ENCODE measurements at places on chromosomes 7 and 10.
A peak's percentile ranks its signal among the peaks of the same experiment; 100 is the strongest.

GRCh38 chr10:108582888-108583287 lies 1340.4 kb downstream of the XPNPEP1 start:
- DNase-seq = no peak

- no peak for DNase-seq
Observed at GRCh38 chr7:36185756-36186155, 32.7 kb downstream of the EEPD1 start.

DNA sequence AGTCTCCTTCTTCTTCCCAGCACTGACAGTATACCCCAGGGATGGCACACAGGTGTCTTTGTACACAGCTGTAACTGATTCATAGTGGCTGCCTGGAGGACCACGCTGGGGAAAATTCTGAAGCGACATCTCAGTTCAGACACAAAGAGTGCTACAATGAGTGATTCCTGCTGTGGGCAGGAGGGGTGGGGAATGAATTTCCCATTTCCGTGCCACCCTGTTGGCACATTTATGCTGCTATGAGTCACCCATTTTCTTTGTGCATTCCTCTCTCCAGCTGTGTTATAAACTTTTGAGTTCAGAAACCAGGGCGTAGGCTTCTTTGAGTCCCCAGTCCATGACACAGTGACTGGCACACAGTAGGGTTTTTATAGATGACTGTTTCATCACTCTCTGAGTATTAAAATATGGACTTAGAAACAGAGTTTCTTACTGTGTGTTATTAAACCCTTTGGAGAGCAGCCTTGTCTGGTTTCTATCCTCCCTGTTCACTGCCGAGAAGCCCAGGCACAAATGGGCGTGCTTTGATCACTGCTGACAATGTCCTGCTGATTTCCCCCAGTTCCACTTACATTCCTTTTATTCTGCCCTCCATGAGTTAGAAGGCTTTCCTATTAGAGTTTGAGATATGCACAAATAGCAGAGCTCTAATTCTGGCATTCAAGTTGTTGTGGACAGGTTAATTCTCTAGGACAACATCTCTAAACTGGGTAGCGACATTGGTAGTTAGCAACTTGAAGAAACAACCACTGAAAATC lies 24.0 kb upstream of the NPS start:
- no peak for DNase-seq

- no peak for DNase-seq
Observed at GRCh38 chr7:11170175-11170574, 196.5 kb downstream of the PHF14 start.

- DNase-seq = no peak
Observed at GRCh38 chr10:131978851-131979250, 2.9 kb downstream of the BNIP3 start.

DNA sequence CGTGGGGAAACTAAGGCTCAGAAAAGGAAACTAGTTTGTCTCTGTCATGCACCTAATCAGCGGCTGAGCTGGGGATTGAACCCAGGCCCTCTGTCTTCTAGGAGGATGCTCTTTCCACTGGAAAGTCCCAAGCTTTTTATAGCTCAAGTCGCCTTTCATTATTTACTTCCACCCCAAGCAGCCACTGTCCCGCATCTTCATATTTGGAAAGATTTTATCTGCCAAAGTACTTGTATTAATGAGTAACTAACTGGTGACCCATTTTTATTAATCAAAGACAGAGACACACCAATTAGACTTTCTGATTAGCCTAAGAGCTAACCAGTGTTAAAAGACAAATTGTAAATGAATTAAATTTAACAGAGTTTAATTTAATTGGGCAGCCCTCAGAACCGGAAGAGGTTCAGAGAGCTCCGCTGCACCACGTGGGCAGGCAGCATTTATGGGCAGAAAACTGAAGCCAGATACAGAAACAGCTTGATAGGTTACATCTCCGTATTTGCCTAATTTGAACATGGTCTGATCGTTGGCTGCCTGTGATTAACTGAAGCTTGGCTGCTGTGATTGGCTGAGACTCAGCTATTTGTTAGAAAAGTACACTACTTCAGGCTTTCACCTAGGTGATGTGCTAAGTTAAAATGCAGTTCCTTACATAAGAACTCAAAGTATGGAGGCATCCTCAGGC lies 78.5 kb upstream of the PDCD4 start:
- DNase-seq = no peak

GRCh38 chr7:67371429-67372305 lies 375.0 kb downstream of the TYW1 start:
- DNase-seq = peak; percentile 18

DNA sequence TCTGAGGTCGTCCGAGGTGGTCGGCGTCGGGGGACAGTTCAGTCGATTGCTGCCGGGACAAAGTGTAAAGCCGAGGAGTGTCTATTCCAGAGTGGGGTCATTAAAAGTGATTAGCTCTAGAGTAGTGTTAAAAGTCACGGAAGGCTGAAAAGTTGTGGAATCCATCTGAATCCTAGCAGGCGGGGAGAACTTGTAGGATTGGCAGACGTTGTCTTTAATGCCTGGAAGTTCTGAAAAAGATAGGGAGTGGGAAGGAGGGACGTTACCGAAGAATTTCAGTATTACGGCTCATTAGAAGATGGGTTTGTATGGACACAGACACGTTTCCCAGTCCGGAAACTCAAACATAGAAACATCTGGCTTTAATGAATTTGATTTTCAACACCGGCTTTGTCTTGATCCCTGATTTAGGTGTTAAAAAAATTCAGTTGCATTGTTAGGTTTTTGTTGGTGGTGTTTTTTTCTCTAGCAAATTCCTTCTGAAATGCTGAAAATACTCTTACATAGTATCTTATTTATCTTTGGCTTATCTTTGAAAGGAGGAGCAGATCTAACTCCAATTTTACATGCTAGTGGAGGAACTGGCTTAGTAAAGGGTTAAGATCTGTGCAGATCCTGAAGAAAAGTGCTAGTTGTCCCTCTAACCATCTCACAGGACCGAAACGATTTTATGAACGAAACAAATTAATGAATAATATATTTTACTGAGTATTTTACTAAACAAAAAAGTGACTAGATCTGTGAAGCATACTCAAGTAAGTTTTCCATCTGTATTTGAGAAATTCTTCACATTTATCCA lies 900 bp downstream of the MKLN1 start:
- no peak for DNase-seq

DNA sequence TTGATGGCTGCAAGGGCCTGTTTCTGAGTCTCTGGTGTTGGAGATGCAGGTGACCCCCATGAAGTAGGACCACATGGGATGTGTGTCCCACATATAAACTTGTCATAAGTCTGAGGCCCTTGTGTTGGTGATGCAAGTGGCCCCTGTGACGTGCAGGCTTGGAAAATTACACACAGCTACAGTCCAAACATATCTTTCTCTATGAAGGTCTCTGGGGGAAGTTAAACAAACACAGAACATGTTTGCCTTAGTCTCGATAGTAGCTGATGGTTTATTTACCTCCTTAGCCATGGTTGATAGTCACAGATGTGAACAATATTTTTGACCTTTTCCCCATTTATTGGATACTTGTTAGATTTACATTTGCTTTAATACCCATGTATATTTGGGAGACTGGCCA lies 64.7 kb downstream of the ADCY1 start:
- no peak for DNase-seq

DNA sequence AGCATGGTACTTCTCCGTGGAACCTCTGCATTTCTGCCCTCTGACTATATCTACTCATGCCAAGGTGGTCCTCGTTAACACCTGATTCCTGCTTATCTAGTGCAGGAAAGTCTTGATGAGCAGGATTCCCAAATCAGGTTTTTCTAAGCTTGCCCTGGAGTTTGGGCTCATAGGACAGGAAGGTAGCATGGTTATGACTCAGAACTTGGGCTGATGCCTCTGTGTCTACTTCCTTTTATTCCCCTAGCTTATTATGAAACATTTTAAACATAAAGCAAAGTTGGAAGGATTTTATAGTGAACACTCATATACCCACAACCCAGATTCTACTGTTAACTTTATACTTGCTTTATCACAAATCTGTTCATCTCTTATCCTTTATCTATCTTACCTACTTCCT lies 5.6 kb downstream of the SUFU start:
- no peak for DNase-seq

- peak; percentile 38 for DNase-seq
Observed at GRCh38 chr7:36949711-36950600, 225.7 kb upstream of the AOAH start.

DNA sequence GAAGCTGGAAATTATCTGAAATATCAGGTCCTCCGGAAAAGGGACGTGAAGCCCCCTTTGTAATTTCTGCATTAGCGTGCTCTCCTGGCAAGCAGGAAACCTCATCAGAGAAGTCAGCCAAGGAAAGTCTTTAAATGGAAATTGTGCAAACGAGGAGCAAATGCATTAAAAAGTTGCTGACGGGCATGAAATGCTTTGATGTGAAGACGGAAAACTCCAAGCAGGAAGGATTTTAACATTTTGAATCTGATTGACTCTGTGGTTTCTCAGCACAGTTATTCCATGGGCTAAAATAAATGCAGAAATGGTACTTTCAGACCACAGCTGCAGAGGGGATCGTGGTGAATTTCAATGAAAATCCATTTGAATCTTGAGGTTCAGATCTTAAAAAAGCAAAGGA lies 167.8 kb downstream of the AHR start:
- no peak for DNase-seq

- no peak for DNase-seq
Observed at GRCh38 chr10:122590153-122590552, 29.6 kb downstream of the DMBT1 start.

GRCh38 chr10:45553155-45553554 lies 119.4 kb downstream of the ZFAND4 start:
- DNase-seq = no peak

GRCh38 chr10:45432700-45433472 lies 58.9 kb downstream of the ALOX5 start:
- DNase-seq = no peak

DNA sequence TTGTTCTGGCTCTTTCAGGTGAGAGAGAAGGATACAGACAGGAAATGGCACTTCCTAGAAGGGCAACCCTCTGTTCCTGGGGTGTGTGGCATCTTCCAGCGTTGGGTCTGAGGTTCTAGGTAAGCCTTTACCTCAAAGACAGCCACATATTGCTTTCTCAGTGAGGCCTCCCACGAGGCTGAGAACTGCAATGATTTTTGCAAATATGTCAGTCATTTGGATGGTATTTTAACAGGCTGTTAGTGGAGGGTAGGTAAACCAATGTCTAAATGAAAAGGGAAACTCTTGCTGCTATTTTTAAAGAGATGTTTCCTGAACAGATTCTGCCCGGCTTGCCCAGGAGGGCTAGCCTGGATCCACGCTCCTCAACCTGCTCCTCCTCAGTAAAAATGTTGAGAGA lies 240.3 kb upstream of the KLF6 start:
- no peak for DNase-seq

- no peak for DNase-seq
Observed at GRCh38 chr10:89523274-89523673, 12.1 kb downstream of the SLC16A12 start.

- DNase-seq = no peak
Observed at GRCh38 chr10:133032231-133032630, 55.5 kb upstream of the ADGRA1 start.

DNA sequence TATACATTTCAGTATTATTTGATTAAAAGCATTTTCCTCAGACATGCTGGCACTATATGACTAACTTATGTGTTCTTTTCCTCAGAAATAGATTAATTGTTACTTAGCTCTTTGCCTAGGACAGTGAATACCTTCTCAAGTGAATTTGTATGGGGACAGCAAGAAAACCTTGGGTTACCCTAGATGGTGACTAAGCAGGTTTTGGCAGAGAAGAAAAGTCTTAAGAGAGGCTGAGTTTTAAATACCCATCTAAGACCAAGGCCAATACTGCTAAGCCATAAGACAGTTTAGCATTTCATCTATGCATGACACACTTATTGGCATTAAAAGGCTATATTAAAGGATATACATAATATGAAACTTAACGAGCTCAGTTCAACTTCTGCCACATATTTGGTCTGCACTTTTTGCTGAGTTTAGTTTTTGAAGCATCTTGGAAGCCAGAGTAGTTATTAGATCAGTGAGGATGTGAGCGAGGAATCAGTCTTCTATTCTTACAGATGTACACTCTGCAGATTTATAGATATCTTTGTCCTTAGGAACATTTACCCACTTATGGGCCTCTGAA lies 54.6 kb upstream of the FAM3C start:
- DNase-seq = no peak

GRCh38 chr7:5827755-5828154 lies 46.3 kb upstream of the RNF216 start:
- DNase-seq = no peak

DNA sequence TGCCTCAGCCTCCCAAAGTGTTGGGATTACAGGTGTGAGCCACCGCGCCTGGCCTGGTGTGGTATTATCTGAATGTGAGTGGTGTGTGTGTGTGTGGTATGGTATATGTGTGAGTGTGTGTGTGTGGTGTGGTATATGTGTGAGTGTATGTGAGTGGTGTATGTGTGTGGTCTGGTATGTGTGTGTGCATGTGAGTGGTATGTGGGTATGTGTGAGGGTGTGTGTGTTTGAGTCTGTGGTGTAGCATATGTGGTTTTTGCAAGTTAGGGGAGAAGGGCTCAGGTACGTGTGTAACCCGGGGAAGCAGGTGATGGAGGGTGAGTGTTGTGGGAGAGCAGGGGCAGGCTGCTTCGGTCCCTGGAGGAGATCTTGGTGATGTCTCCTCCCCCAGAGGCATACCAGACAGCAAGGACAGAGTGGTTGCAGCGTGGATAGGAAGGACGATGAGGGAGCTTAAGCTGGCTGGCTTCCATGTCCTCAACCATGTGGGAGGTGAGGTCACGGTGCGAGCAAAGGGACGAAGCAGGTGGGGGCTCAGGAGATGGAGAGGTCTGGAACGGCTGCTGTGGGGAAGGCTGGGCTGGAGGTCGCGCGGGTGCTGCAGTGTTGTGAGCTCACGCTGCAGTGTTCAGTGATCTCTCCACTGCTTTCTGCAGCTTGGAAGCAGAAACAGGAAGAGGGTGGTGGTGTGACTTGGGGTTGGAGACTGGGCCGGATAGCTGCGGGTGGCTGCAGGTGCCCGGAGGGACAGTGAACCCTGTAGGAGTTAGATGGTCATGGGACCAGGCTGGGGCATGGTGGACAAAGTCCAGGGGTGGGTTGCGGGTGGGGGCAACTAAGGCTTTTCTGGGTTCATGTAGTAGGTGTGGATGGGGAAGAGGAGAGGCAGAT lies 5.0 kb downstream of the ZYX start:
- DNase-seq = no peak

DNA sequence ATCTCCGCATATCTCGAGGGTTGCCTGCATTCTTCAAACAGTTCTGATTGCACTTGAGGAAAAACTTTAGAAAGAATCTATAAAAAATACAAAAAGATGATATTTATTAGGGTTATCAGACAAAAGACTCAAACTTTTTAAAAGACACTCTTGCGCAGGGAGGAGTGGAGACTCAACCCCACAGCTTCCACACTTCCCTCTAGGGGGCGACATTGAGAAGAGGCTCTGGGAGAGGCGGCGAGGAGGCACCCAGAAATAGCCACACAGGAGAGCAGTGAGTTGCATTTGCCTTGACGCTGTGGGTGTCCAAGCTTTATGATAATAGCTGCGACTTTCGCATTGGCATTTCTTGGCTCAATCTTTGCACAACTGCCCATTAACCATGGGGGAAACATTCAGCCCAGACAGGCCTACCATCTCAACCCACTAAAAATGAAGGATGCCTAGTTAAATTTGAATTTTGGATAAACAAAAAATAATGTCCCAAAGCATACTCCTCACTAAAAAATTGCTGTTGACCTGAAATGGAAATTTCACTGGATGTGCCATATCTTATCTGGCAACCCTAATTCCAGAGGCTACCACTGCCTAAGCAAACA lies 86.2 kb downstream of the EBF3 start:
- DNase-seq = no peak

Data from NCI-H1417 treated with DMSO at 0.1 percent for 48 hours (cell line).